ENCODE measurements at places on chromosomes 1 and 21.

DNA sequence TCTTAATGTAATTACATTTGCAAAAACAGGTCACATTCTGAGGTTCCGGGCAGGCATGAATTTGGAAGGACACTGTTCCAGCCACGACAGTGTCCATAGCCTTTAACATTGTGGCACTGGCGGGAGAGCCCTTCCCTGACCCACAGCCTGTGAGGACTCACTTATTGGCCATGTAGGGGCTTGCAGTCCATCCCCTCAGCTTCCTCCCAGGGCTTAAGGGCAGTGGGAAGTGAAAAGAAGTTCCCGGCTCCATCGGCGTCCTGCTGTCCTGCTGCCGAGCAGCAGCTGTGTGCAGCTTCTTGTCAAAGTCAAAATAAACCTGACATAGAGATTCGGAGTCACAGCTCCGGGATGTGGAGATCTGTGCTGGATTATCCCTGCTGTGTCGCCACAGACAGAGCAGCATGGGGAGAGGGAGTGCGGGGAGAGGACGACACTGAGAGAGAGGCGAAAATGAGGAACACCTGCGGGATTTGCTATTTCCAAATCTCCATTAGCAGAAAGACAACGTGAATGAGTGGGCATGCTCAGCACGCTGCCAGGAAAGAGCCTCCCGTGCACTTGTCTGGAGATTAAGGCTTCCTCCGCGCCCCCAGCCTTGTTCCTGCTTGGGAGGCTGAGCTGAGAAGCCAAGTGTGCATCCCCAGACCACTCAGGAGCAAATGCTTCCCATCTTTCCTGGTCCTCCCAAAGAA, 260.3 kb downstream of the ASTN1 start:
- no peak for DNase-seq

DNA sequence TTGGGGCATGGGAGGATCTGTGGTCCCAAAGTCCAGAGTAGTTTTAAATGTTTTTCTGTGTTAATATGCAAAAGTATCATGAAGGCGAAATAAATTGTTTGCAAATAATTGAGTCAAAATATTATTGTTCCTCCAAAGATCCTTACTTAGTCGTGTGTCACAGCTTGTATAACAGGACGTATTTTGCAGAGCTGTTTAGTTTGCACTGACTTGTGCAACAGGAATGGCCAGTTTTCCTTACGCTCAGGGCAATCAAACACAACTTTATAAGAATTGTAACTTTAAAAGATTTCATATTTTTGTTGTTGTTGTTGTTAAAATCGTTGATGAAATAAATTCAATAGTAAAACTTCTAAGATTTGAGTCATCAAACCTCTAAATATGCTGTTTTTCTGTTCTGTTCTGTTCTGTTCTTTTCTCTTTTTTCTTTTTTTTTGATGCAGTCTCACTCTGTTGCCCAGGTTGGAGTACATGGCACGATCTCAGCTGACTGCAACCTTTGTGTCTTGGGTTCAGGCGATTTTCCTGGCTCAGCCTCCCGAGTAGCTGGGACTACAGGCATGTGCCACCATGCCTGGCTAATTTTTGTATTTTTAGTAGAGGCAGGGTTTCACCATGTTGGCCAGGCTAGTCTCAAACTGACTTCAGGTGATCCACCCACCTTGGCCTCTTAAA, 60.6 kb downstream of the UCK2 start:
- DNase-seq: no peak

DNA sequence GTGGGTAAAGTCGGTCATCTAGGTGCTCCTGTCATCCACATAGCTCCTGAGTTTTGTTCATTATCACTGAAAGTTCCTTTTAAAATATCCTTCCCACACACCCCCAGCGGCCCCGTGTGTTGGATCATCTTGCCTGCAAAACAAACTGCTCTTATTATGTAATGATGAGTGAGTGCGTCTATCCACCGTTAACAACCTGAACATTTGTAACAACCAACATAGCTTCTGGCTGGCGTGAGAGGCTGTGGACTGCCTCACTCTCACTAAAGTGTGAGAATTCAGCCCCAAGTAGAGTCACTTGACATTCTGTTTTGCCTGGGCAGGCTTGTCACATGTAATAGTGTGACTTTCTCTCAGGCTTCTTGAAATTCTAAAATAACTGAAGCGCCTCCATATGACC, 14.5 kb upstream of the KCNA2 start:
- DNase-seq: no peak

DNA sequence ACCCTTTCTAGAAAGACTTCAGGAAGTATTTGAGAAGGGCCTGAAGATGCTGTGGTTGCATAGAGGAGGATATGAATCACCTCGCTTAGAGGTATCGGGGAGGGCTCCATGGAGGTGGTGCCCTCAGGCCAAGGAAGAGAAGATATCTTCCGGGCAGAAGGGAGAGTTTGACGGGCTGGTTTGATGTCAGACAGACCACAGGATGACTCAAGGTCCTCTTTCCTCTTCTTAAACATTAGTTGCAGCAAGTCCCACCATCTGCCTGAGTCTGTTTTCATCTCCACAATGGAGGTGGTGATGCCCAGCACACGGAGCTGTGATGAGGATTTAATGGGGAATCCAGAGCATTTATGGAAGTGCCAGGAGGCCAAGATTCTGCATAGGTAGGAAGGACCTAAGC, 25.1 kb upstream of the RUNX3 start:
- DNase-seq: peak; percentile 37

DNA sequence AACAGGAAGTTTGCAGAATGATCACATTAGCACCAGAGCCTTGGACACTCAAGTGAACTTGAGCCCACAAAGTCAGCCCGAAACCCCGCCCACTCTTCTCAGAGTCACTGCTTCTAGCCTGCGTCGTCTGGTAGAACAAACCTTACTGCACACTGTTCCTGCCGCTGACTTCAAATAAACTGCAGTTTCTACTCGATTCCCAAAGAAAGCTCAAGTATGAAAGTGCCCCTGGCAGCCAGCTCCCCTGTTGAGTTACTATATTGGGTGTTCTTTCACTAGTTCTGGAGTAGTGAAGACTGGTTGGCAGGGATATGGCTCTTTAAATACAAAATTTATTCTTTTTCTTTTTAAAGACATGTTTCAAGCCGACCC, 164.7 kb downstream of the GALNT2 start:
- DNase-seq: no peak

DNA sequence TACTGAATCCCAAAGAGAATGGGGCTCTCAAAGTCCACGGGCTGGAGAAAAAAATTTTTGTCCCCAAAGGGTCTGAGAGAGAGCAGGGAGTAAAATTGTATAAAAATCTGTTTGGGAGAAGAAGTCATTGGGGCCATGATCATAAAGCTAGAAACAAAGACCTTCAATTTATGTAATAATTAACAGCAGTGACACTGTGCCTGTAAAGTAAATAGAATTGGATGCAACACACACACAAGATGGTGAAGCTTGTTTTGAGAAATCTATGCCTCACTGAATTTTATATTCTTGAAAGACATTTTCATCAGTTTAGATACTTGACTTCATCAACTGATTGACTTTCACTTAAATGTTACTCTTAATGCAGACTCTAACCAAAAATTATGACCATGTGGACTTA, 600.5 kb upstream of the ADAMTS5 start:
- no peak for DNase-seq

DNA sequence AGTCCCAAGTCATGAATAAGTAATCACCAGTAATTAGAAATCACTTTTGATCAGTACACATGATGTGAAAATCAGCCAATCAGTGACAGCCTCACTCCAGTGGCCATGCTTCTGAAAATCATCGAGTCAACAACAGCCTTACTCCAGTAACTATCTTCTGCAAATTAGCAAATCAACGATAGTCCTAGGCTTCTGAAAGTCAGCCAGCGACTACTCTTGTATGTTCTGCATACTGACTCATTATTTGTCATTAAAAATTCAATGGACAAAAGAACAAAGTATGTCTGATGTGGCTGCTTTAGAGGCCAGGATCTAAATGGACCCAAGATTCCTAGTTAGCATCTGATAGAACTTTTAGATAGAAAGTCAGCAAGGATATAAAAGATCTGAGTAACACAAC, 102.5 kb downstream of the GPR52 start:
- DNase-seq: no peak

- no peak for DNase-seq
Measured at GRCh38 chr1:192550922-192551534, 24.5 kb upstream of the RGS1 start.

DNA sequence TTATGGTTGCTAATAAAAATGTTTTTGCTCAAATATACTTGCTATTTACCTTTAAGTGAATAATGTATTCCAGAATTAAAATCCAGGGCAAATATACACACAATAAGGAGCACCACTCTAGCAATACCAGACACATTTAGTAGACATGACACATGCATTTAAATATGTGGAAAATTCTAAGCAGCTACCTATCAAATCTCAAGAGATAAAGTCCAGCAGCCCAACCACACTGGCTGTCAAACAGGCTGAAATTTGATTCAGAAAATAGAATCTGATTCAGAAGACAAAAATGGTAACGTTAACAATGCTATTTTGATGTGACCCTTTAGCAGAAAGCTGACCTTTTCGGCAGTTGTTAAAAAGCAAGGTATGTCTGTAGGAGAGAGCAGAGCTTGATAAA, 42.3 kb downstream of the PLEKHO1 start:
- DNase-seq: no peak

DNA sequence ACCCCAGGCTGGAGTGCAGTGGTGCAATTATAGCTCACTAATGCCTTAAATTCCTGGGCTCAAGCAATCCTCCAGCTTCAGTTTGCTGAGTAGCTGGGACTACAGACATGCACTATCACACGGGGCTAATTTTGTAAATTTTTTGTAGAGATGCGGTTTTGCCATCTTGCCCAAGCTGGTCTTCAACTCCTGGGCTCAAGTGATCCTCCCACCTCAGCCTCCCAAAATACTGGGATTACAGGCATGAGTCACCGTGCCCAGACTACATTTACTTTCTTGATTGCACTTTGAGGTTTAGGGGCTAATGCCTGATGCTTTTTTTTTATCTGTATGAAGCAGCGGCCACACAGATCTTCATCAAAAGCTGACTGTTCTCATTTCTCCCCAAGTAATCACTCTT, 124.6 kb downstream of the KIF26B start:
- DNase-seq: no peak

GRCh38 chr21:41879190-41879998, at the start of gene PRDM15:
PRDM15 (minus strand) TSS chr21:41879344; CDS start chr21:41860363, 18,981 bp downstream.
- DNase-seq: peak; percentile 62

DNA sequence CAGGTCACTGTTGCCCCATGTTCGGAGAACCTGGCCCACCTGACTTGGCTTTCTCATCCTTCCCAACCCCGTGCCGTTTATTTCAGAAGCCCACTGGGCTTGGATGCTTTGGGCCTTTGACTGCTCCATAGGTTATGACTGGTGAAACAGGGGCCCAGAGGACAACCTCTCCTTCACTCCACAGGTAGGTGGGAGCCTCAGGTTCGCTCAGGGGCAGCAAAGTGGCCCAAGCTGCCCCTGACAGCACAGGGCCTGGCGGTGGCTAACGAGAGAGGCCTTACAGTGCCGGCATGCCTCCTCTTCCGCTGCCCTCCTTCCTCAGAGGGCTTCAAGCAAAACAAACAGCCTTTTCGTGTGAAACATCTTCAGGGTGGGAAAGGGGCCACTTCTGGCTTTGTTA, 16.9 kb downstream of the FAM89A start:
- DNase-seq: no peak

- DNase-seq: no peak
Measured at GRCh38 chr1:21912038-21912758, 24.9 kb downstream of the HSPG2 start.

- DNase-seq: no peak
Measured at GRCh38 chr1:201258763-201259230, 24.5 kb upstream of the PKP1 start.

DNA sequence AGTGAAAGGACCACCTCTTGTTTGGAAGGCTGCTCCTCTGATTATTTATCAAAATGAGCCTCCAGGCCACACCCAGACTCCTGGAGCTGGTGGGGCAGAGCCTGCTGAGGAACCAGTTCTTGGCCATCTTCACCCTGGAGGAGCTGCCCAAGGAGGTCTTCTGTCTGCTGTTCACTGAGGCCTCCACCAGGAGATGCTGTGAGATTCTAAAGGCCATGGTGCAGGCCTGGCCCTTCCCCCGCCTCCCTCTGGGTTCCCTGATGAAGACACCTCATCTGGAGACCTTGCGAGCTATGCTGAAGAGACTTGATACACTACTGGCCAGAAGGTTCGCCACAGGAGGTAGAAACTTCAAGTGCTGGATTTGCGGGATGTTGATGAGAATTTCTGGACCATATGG, 61.7 kb upstream of the GJA8 start:
- DNase-seq: no peak

DNA sequence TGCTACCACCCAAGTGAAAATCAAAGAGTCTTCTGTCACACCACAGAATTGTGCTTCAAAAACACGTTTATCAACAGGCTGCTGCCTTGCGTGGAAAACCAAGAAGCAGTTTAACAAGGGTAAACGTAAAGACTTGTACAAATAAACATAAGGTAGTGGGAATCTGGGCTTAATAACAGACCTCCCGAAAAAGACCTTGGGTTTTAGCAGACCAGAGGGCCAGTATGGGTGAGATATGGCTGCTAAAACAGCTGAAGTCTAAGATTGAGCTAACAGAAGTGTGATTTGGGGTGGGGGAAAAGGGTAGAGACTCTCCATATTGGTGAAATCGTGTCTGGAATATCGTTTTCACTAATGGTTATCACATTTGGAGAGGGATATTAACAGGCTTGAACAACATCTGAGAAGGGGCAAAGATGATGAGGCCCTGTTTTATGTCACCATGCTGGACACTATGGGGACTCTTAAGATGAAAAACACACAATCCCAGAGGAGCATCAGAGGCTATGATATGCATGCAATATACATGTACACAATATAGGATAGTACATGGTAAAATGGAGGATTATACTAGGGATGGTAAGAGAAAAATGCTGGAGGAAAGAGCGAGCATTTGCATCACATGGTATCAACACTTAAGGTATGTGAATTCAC, 1.4 kb downstream of the MOV10 start:
- no peak for DNase-seq

DNA sequence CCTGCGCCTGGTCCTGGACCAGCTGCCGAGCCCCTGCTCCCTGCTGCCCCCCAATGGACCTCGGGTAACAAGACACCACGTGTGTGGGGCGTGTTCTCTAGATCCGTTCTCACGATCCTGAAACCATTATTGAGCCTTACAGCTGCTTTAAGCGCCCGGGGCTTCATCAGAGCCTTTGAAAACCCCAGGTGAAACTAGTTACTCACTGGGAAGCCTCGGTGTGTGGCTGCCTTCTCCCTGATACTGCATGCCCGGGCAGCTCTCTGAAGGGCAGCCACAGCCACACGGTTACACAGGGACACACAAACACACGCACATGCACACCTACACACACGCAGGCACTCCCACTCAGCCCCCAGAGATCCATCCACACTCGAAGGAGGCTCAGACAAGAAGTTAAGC, 5.3 kb downstream of the HES2 start:
- no peak for DNase-seq

DNA sequence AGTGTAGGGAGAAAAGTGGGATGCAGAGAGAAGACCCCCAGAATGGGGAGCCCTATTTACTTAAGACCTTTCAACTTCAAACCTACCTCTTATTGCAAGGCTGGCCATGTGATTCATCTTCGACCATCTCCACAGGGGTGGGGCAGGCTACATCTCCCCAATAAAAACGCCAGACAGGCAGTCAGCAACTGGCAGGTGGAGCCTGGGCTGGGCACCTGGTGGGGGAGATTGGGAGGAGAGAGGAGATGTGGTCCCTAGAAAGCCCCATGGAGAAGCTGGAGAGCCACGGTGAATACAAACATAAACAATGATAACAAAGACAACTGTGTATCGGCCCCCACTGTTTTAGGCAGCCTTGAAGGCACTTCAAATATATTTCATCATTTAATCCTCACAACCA, 336.7 kb upstream of the PROX1 start:
- DNase-seq: no peak

- DNase-seq: no peak
Measured at GRCh38 chr1:53653631-53654030, 85.3 kb downstream of the GLIS1 start.

- DNase-seq: no peak
Measured at GRCh38 chr1:54989473-54989872, 9.0 kb downstream of the TMEM61 start.

All from stimulated activated CD4-positive, alpha-beta T cell treated with anti-CD3 and anti-CD28 coated beads, Interleukin-15, amount 100 ng/mL, for 1 hour (primary cell).